CD4-positive, alpha-beta T cell treated with Interleukin-15 for 4 hours (primary cell): ENCODE measurements at places on chromosomes 7 and 10.

DNA sequence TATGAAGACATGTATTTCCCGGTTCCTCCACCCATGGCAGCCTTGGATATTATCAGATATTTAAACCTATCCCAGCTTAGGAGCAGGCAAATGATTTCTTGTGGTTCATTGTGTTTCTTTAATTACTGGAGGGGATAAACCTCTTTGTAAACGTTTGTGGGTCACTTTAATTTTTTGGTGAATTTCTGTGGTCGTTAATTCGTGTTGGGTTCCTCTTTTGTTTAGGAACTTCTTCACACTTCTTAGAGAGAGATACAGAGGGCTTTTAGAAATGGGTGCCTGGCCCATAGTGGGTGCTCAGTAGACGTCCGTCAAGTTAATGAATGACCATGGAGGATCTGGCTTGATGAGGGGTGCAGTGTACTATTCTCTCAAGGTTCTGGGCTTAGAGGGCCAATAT, 27.2 kb upstream of the NUB1 start:
- no peak for DNase-seq

GRCh38 chr7:71237945-71238344, 106.0 kb downstream of the GALNT17 start:
- no peak for DNase-seq

GRCh38 chr10:6570893-6571292, 9.2 kb downstream of the PRKCQ start:
- DNase-seq = no peak

- no peak for DNase-seq
Observed at GRCh38 chr7:140048138-140048537, 14.6 kb downstream of the PARP12 start.

- DNase-seq = no peak
Observed at GRCh38 chr10:59965899-59966650, 59.7 kb upstream of the CCDC6 start.

DNA sequence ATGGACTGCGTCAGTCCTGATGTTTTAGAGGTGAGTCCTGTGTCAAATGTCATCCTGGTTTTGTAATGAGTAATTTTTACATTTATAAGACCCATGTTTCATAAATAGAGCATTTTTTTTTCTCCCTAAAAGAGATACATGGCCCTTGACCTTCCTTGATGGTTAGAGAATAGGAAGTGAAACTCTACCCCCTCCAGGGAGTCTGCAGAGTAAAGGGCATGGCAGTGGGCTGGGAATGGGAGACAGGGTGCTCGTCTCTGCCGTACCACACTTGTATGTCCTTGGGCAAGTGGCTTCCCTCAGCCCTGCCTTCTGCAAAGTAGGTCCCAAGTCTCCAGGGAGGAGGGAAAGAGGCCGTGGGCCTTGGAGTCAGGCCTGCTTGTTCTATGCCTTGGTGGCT, 63.9 kb downstream of the WDFY4 start:
- no peak for DNase-seq

- DNase-seq = no peak
Observed at GRCh38 chr10:108877095-108877561, 1046.2 kb downstream of the XPNPEP1 start.
